ENCODE measurements at places on chromosomes 5 and 9.

- no peak for DNase-seq
These were observed 234.1 kb downstream of the NNT start for GRCh38 chr5:43837091-43837490.

- no peak for DNase-seq
These were observed 45.5 kb upstream of the IFNE start for GRCh38 chr9:21527579-21527978.

DNA sequence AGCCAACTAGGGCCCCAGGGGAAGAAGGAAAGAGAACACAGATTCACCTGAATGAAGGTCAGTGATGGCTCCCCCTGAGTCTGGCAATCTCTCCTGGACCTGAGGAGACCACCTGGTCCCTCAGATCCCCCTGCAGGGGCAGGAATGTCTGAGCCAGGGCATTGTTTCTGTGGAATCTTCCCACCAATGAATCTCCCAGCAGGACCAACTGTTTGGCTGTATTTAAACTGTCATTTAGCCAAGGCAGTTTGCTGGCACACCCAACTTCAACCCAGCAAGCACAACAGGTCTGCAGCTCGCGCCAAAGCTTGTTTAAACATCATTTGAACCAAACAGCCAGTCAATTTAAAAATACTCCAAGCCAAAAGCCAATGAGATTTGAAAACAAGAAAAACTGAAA lies 92.6 kb downstream of the SH3TC2 start:
- no peak for DNase-seq

- no peak for DNase-seq
These were observed 252.1 kb downstream of the TRIM32 start for GRCh38 chr9:116939161-116939560.

- DNase-seq, result no peak
These were observed 142.8 kb downstream of the DCP2 start for GRCh38 chr5:113119246-113119924.

GRCh38 chr9:76759732-76760131 lies 4.5 kb upstream of the PCA3 start:
- no peak for DNase-seq

DNA sequence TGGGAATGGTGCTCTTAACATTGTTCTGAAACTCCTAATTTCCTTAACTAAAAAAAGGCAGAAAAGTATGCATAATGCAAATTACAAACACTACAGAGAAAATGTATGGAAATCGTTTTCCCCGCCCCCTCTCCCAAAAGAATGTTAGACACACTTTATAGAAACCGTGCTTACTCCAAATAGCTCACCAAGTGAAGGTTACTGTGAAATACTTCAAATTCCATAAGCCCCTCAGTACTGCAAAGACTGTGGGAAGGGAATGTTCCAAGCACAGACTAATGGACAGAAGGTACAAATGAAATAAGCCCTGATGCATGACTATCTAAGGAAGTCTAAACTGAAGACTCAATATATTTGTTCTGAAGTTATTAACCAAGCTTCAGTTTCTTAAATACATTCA lies 12.5 kb downstream of the MAPKAP1 start:
- DNase-seq, result no peak

- no peak for DNase-seq
These were observed 16.7 kb downstream of the P4HA2 start for GRCh38 chr5:132210944-132211343.

- DNase-seq, result no peak
These were observed 6.3 kb downstream of the IFNA21 start for GRCh38 chr9:21160178-21160577.

DNA sequence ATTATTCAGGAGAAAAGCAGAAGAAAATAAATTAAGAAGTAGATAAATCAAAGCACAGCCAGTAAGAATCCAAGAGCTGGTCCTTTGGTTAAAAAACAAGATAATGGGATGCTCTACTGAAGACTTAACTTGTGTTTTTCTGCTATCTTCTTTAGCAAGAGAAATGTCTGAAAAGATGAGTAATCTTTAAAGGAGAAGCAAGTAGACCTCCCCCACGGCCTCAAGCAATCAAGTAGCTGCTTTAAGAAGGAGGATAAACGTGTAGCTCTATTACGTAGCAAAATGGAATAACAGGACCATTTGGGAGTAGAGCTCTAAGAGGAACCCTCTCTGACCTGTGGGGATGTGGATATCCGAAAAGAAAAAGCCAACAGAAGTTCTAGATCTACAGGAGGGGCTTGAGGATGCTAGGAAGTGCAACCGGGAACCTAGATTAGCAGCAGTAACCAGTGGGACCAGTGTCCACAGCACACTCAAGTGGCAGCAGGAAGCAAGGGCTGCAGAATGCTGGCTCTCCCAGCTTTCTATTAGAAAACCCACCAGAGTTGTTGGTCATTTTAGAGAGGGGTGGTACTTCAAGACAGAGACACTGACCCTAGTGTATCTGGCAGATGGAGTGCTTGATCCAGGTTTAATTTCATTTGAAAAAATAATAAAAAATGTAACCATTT lies 185.4 kb downstream of the GABBR2 start:
- no peak for DNase-seq
